ENCODE measurements at places on chromosomes 4 and X. TPM values are rescaled to one million over a fixed set of nuclear protein-coding genes. Genes with fewer than 3 reads are reported as not detected.
A peak's percentile ranks its signal among the peaks of the same experiment; 100 is the strongest.

DNA sequence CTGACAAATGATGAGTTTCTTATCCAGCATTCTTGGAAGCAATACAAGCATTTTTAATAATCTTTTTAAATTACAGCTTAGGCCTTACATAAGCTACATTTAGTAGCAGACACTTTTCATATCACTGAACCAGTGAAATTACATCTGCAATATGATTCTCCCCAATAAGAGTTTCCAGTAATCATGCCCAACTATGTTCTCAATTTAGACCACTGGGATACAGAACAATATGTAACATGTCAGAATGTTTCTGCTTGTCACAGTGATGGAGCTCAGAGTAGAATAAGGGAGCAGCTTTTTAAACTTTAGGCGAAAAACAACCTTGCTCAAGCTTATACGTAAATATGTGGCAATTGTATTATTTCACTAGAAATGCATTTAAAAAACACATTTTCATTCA, 1132.2 kb downstream of the FAT4 start:
- no peak for DNase-seq

Gene EGFL6
- 0.23 TPM for total RNA-seq

DNA sequence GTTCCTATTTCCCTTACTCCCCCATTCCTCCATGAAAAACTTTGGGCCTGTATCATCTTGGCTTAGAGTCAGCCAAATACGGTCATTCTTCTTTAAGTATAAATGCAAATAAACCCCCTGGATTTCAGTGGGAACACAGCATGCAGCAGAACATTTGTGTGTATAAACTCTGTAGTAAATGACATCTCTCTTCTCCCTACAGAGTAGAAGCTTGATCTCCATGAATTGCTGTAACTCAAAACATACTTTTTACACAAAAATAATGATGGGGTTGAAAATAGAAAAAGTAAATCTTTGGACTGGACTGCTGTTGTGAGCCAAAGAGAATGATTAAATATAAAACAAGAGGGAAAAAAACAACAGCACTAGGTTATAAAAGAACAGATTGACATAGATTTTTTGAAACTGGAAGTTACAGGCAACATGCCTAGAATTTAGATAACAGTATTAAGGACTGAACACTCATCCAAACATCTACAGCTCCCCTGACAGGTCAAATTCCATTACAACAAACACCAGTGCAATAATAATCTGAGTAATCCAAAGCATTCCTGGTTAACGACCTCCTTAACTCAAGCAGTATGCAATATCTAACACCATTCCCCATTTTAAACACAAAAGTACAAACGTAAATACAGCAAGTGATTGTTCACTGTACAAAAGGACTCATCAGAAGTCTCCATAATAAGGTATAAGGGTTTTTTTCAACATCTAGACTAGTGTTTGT, 30.7 kb downstream of the TSPAN5 start:
- no peak for DNase-seq

Gene MAGEE2
- not detected for total RNA-seq

DNA sequence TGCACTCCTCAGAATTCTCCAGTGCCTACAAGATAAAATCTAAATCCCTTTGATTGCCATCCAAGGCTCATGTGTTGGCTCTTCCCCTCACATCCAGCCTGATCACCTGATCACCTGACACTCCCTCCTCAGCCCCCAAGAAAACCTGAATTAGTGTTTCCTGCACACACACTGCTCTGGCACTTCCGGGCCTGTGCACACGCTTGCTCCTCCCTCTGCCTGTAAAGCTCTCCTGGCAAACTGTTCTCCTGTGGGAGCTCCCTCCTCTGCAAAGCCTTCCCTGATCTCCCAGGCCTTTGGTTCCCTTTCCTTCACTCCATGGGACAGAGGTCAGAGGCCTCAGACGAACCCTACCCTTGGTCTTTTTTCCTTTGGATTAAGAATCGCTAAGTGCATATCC, 19.9 kb downstream of the PHKA2 start:
- no peak for DNase-seq

- no peak for DNase-seq
These were observed 556 bp downstream of the ATP5ME start for GRCh38 chr4:673349-674091.

DNA sequence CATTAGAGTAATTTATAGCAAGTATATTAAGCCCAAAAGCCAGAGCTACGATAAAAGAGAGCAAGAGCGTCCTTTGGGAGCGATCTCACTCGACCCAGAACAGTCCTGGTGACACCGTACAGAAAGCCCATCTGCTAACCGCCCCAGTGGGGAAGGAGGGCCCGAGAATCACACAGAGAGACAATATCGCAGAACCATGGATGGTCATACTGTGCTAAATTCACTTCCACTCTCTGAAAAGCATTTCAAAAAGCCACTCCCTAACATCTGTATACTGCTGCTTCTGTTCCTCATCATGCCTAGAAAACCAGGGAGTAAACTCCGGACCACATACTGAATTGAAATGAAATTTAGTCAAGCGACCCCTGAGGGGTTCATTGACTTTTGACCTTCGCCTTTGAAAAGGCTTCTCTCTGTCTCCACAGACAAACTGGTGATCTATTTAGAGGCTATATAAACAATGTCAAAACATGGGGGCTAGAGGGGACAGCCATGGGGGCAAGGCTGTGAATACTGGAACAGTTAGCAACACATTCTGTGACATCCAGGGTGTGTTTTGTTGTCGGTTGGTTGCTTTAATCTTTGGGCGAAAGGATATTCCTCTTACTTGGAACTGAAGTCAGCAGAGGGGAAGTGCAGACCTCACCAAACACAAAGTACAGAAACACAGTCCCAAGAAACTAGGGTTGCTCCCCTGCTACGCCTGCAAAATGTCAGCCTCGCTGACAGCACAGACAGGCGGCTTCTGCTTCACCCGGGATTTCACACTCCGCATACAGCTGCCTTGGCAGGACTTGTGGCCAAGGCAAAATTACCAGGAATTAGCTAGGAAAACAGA, 129.0 kb upstream of the RASGEF1B start:
- DNase-seq = no peak

DNA sequence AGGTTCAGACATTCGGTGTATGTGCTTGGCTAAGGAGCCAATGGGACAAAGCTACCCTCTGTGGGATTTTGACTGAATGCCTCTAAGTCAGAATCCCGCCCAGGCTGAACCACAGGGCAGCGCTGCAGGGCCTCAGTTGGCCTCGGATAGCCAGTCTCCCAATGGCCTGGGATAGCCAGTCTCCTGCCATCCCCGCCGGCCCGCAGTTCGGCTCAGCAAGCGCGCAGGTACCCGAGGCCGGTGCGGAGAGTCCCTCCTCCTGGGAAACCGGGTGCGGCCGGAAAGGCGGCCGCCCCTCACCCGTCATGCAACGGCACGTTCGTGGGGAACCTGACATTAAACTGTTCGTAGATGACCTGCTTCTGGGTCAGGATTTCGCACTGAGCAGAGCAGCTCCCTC, 16.1 kb downstream of the PPEF2 start:
- no peak for DNase-seq

Gene FBXW7
- 21.6 TPM for total RNA-seq

DNA sequence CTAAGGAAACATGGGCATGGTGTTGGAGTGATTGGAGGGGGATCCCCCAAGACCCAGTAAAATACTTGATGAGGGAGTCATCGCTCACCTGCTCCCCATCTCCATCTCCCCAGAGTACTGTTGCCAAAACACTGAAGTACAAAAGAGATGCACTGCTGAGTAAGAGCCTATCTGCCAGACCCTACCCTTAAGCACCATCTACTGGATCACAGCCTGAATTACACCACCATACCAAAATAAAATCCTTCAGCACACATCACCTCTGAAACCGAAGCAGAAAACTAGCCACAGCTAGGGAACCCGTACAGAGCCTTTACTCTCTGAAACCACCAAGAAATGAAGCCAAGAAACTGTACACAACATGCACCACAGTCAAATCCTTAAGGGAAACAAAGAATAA, 466.3 kb upstream of the ACTRT1 start:
- no peak for DNase-seq

DNA sequence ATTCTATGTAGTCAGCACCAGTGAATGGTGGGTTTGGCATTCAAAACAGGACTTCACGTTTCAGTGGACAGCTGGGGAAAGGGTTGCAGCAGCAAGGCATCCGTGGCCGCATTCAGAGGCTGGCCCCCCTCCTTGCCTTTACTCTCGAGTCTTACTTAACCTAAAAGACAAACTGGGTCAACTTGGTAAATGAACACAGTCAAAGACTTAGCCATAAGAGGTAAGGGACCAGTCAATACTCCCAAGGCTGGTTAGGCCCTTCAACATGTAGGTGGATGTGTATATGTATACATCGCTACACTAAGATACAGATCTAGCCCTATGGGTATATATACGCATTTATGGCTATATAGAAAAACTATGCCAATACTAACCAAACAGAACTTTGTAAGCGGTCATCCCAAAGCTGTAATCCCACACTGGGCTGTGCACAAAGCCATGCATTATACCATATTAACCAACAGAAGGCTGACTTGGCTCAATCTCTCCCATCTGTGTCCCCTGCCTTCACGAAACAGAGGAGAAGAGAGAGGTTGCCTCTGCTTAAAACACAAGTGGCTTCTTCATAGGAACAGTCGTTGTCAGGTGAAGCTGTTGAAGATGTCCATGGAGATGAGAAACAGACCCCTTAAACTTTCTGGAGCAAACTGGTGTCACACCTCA, 61.9 kb downstream of the TSC22D3 start:
- no peak for DNase-seq

Gene VCX
- 3.8 TPM for total RNA-seq

DNA sequence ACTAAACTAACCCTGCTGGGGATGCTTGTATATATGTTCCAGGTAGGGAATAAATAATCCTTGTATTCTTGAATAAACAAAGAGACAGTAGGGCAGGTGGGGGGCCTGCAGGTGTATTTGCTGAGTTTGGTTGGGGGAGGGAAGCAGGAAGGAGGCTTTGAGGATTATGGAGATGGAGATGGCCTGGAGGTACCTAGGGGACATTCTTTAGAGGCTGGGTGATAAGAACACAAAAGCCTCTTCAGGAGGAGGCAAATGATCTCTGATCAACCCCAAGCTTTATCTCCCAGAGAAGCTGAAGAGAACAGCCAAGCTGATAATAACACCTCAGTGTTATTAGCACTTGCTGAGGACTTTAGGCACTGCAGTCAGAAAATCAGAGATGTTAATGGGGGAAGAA, 187.7 kb downstream of the MGST2 start:
- DNase-seq = no peak

- no peak for DNase-seq
These were observed 14.8 kb downstream of the STK32B start for GRCh38 chr4:5066101-5066500.

- DNase-seq = no peak
These were observed 25.6 kb downstream of the FLNA start for GRCh38 chrX:154348646-154349358.

Gene AFM
- total RNA-seq = not detected

Gene BRS3
- not detected for total RNA-seq

Gene DKK2
- 2.7 TPM for total RNA-seq

DNA sequence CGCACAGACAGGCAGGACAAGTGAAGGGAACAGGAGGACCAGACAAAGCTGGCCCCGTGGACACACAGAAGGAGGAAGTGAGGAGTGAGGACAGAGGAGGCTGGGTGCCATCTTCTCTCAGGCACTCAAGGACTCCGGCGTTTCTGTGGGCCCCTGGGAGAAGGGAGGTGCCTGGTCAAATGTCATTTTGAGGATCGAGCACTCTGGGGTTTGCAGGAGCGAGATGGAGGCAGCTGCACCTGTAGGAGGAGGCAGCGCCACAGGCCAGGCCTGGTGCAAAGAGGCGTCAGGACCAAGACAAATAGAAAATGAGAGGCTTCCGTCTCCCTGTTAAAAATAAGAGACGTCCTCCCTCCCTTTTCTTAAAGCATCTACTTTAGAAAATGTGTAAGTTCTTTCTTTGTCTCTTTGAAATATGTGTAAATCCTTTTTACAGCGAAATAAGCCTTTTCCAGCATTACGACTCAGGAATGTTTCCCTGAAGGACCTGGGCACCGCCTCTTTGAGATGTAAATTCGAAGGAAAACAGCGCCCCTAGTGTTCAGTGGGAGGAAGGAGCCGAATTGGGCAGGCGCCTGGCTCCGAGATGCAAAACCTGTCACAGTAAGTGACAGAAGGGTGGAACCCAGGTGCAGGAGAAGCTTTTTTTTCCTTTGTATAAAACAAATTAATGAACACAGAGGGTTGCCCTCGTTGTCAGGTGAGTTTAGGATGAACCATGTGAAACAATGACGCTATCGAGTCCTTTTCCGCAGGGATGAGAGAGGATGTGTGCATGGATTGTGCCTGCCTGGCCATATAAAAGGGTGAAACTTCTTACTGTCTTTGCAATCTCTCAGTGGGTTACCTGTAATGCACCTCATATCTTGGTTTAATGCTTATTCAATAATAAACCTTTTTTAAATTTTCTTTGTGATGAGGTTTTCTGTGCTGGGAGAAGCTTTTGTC, 1.4 kb upstream of the C4orf50 start:
- DNase-seq = peak; percentile 51

Gene CPLX1
- total RNA-seq = not detected

- no peak for DNase-seq
These were observed 125.7 kb upstream of the GPC4 start for GRCh38 chrX:133541021-133541420.

Gene MAGEB17
- not detected for total RNA-seq

Gene ADGRG2
- 0.63 TPM for total RNA-seq

Gene CT55
- total RNA-seq = 0.34 TPM

- peak; percentile 84 for DNase-seq
These were observed 9.5 kb downstream of the IDS start for GRCh38 chrX:149495573-149496071.
